GM04504 (cell line): ENCODE measurements at places on chromosomes 5 and 9.
A peak's percentile ranks its signal among the peaks of the same experiment; 100 is the strongest.

- no peak for DNase-seq
These were observed 118.2 kb upstream of the CTNND2 start for GRCh38 chr5:12022444-12022843.

DNA sequence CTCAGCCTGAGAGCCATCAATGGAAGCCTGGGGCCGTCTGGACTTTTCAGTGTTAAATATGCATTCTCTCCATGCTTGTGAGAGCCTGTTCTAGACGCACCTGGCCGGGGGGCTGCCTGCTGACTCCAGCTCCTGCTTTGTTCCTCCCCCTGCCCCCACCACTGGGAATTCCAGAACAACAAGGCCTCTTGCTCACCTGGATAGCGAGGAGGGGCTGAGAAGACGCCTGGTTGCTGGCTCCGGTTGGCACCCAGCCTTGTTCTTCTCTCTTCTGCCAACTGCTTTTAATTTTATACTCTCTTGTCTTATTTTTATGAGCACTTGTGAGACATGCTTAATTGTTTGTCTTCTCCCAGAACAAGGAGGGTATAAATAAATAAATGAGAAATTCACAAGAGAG, 15.0 kb upstream of the RAPGEF1 start:
- no peak for DNase-seq

GRCh38 chr9:32596936-32597335, 24.0 kb upstream of the NDUFB6 start:
- DNase-seq = no peak

- DNase-seq = no peak
These were observed 203.9 kb upstream of the CDH9 start for GRCh38 chr5:27242258-27242626.

GRCh38 chr9:84216151-84216550, 124.4 kb downstream of the SLC28A3 start:
- DNase-seq = no peak

GRCh38 chr9:87585123-87585855, 87.6 kb downstream of the DAPK1 start:
- DNase-seq = no peak

DNA sequence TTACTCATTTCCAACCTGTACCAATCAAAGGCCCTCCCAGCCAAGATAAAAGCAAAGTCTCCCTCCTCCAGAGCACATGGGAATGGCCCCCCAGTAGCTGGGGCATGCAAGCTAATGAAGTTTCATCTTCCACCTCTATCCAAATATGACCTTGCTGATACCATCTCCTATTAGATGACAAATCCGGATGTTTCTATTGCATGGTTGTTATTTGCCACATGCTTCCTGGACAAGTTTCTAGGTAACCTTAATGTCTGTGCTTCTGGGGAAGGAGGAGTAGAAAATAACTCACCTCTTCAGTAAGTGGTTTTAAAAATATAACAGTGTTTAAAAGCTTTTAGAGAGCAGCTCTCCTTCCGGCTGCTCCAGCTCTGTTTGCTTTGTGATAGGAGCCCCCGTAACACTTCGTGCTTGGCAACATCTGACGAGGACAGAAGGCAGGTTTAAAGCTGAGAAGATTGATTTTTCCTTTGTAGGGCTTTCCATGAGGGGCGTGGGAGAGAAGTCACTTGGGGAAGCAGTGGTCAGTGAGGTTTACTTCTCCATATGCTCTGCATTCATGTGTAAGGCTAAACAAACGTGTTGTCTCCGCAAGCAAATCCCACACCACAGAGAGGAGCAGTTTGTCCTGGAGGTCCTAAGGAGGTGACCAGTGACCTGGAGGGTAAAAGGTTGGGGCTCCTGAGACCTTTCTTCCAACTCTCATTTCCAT, 40.3 kb upstream of the GLRX start:
- no peak for DNase-seq

- no peak for DNase-seq
These were observed 7.6 kb upstream of the GBGT1 start for GRCh38 chr9:133171161-133171961.

- peak; percentile 19 for DNase-seq
These were observed 24.1 kb upstream of the MTAP start for GRCh38 chr9:21778304-21778703.

DNA sequence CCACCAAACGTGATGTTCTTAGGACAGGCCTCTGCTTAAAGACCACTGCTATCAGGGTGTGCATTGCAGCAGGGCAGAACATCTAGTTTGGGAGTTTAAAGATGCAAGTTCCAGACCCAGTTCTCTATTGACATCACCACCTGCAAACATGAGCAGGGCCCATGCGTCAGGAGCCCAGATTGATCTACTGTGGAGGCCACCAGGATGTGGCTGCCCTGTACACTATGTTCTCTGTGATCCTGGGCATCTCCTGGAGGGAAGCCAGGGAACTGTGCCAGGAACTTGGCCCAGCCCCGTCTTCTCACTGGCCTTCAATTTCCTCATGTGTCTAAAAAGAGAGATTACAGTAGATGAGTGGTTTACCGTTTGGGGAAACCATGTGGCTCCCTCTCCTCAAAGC, 87.1 kb downstream of the PDE6A start:
- DNase-seq = no peak

- no peak for DNase-seq
These were observed 88.5 kb downstream of the PRR16 start for GRCh38 chr5:120552638-120553037.

DNA sequence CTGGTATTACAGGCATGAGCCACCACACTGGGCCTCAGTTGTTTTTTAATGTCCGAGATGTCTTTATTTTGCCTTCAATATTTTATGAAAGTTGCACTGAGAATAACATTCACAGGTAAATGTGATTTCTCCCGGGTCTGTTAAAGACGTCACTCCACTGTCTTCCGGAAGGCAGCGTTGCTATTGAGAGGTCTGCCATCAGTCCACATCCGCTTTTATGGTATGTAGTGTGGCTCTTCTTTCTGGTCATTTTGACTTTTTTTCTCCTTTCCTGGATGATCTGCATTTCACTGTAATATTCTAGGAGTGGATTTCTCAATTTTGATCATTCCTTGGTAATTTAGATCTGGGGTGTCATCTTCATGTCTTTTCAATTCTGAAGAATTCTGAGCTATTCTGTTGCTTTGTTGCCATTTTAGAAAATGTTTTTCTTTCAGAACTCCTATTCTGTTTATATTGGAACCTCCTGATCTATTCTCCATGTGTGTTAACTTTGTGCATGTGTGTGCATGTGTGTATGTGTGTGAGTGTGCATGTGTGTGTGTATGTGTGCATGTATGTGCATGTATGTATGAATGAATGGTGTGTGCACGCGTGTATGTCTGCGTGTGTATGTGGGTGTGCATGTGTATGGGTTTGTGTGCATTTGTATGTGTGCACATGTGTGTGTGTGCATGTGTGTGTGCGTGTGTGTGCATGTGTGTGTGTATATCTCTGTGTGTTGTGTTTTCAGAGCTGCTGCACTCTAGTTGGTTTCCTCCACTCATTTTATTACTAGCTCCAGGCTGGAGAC, 1.9 kb upstream of the LCN1 start:
- DNase-seq = no peak

GRCh38 chr5:61534481-61535267, 202.6 kb downstream of the ZSWIM6 start:
- DNase-seq = no peak

DNA sequence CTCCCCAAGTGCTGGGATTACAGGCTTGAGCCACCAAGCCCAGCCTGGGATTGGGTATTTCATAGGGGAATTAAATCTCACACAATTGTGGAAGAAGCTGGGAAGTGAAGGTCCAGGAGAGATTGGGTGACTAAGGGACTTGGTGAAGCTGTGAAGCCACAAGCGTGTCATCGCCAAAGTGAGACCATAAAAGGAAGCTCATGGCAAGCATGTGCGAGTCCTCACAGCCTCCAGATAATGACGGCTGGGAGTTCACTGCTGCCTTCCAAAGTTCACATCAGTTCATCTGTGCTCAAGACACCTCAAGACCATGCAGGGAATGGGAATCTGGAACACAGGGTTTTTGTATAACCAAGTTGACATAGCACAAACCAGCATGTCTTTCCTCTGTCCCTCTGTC, 210.6 kb downstream of the MARCHF11 start:
- no peak for DNase-seq

DNA sequence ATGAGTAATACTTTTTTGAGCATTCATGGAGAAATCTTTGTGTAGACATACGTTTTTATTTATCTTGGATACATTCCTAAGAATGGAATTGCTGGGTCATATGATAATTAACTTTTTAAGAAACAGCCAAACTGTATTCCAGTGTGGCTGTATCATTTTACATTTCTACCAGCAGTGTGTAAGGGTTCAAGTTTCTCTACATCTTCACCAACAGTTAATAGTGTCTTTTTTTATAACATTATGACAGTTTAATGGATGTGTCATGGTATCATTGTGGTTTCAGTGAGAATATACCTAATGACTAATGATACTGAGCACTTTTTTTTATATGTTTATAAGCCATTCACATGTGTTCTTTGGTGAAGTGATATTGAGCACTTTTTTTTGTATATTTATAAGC, 52.4 kb downstream of the NIPBL start:
- peak; percentile 28 for DNase-seq

DNA sequence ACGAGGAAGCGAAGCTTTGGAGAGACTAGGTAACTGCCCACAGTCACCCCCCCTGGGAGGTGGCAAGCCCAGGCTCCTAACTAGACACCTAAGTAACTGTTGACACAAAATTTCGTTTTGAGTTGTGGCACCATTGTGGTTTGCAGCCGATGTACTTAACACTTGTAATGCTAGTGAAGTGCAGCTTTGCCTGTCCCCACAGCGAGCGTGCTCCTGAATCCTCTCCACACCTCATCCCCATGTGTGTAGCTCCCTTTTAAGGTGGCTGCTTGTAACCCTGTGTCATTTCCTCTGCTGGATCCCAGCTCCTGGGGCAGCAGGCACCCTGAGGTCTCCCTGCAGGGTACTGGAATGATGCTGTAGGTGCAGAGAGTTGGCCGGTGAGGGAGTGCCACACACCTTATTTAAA, 114.9 kb downstream of the TRIO start:
- DNase-seq = no peak

DNA sequence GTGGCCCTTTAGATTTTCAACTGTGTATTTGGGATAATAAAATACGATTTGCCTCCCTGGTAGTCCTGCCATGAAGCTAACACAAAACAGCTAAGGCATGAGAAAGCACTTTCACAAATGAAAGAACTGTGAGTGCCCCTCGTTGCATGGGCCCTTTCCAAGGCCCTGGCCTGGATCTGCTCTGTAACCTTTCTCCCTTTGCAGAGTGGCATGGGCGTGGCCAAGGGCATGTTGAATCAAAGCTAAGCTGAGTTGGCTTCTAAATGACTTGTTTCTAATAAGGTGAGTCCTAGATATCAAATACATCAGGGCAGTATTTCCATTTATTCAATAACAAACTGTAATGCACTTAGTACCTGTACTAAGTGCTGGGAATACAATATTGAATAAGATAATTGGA, 78.7 kb upstream of the PTPN3 start:
- no peak for DNase-seq

GRCh38 chr5:16593013-16593412, 23.8 kb downstream of the RETREG1 start:
- peak; percentile 35 for DNase-seq

DNA sequence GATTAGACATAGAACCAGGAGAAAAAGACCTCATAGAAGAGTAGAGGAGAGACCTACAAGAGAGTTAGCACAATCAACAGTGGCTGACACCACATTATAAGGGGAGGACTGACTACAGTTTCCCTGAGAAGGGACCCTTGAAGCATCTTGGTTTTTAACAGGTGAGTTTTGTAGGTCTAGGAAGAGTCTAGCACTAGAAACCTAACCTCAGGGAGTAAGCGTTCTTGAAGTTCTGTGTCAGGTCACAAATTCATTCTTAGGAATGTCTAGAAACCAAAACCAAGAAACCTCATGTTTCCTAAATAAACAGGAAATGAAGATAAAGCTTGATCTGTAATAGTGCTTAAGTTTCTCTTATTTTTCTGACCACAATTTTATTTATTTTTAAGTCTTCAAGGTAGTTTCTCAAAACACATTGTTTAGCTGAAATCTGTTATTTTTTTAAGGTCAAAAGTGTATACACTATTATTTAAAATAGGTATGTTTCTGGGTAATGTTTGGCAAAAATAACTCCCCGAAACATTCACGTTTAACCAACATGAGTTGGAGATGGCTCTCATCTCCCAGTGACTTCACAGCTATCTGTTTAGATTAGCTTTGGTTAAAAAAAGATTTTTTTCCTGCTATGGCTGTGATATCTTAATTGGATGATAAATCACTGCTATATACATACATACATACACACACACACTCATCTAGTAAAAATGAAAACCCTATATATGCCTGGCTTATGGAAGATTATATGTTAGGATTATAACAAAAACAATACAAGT, 37.1 kb downstream of the MAP3K1 start:
- DNase-seq = no peak

DNA sequence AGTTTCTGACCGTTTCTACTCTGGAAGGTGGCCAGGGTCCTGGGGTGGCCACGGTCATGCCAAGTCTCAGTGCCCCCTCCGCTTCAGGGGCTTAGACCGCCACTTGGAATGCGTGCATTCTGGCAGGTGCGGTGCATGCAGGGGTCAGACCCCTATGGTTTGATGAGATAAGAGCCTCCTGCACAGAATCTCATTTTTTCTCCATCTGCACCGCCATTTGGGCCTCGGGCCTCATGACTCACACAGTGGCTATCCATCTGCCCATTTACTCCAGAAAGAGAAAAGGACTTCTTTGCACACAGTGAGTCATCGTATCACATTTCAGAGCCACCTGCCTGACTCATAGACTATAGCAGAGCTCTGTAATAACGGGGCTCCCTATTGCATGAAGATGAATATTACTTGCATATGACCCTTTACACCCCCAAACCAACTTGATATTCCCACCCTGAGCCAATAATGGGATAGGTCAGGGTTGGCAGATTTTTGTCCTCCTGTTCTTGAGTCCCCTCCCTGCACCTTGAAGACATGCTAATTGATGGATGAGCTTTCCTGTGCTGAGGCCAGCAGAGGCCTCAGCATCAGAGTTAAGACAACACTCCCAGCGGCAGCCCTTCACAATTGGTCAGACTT, 157.4 kb downstream of the NR3C1 start:
- DNase-seq = peak; percentile 82

DNA sequence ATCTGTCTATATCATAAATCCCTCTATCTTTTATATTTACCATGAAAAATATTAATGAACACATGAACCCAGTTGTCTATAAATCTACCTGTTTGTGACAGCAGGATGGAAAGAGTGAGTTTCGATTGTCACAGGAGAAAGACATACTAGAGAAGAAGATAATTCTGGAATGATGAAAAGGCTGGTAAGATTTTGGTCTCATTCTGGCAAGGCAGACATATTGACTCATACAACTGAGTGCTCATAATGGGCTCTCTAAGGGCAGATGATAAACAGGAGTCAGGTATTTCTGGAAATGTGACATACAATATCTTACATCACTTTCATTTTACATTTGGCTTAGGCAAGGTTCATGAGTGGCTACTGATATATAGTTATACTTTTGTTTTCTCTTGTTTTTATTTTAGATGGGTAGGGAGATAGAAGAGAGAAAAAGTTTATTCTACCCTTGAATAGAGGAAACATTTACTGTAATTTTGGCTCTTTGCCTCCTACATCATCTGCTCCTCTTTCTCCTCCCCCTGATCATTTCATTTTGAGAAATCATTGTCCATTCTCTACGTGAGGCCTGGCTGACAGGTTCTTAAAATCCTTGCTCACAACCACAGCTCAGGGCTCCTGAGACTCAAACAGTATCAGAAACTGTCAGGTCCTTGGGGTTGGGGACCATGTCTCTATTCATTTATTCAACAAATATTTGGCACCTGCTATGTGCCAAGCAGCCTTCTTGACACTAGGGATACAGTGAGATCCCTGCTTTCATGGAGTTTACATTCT, 14.4 kb downstream of the ELOVL7 start:
- no peak for DNase-seq
